Stimulated activated CD8-positive, alpha-beta memory T cell treated with anti-CD3 and anti-CD28 coated beads, Interleukin-7, amount 100 ng/mL, for 1 hour (primary cell): ENCODE measurements at places on chromosomes 3 and 15.

DNA sequence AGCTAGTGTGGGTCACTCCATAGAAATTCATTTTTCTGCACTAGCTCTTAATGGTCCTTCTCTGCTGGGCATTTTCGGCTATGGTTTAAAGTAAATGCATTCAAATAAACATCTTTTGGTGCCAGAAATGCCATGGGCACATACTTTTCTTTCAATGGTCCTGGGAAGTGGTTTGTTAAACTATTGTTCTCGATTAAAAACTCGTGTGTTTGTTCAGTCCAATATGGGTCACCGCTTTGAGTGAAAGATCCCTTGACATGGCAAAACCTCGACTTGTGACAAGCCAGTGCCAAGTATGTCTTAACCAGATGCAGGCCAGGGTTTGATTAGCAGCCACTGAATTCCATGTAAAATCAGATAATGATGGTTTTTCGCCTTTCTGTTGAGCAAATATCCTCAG is 331.9 kb upstream of the WNT5A start:
- no peak for DNase-seq

GRCh38 chr3:183328823-183329222 is 75.8 kb downstream of the B3GNT5 start:
- DNase-seq, result no peak

- no peak for DNase-seq
Measured at GRCh38 chr3:168951884-168952283, 711.6 kb downstream of the MECOM start.

GRCh38 chr15:41561777-41562145 is 2.7 kb downstream of the TYRO3 start:
- no peak for DNase-seq

GRCh38 chr3:20573175-20573574 is 387.2 kb upstream of the SGO1 start:
- no peak for DNase-seq

GRCh38 chr15:47412136-47412535 is 305.2 kb upstream of the SEMA6D start:
- no peak for DNase-seq

GRCh38 chr3:126320517-126321293 is 36.5 kb downstream of the KLF15 start:
- no peak for DNase-seq

GRCh38 chr3:185656321-185656840 is 70.3 kb downstream of the SENP2 start:
- no peak for DNase-seq

GRCh38 chr3:156397534-156397933 is 157.4 kb downstream of the SSR3 start:
- no peak for DNase-seq

DNA sequence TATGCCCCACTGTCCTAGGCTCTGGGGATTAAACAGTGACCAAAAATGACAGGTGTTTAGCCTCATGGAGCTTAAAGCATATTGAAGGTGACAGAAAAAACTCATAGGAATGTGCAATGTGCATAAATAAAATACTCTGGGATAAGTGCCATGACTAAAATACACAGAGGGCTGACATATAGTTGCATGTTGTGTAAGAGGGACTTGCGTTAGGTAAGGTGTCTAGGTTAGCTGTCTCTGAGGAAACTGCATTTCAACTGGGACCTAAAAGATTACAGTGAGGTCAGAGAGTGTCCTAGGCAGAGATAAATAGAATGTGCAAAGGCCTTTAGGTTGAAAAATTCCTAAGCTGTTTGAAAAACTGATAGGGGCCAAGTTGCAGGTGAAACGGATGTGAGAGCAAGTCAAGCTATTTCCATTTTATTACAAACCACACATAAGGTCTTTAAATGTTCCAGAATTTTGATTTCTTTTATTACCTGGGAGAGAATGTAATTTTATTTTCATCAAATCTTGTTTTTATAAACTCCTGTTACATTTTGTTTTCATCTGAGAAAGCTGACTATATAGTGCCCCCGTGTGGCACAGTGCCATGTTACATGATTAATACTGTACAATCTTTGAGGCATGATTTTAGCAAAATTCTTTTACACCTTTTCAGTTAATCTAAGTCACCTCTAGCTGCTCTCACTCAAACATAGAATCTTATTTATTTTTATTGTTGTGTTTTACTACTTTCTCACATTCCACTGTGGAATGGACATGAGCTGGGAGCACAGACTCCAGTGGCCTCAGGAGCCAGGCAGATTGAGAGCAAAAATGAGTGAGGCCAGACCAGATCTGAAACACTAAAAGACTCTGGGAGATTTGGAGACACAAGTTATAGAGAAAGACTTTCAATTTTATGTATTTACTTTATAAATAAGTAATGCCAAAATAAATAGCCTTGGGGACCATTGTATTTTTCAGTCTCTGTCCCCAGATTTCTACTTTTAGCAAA is 259.6 kb upstream of the ZNF717 start:
- DNase-seq, result no peak

DNA sequence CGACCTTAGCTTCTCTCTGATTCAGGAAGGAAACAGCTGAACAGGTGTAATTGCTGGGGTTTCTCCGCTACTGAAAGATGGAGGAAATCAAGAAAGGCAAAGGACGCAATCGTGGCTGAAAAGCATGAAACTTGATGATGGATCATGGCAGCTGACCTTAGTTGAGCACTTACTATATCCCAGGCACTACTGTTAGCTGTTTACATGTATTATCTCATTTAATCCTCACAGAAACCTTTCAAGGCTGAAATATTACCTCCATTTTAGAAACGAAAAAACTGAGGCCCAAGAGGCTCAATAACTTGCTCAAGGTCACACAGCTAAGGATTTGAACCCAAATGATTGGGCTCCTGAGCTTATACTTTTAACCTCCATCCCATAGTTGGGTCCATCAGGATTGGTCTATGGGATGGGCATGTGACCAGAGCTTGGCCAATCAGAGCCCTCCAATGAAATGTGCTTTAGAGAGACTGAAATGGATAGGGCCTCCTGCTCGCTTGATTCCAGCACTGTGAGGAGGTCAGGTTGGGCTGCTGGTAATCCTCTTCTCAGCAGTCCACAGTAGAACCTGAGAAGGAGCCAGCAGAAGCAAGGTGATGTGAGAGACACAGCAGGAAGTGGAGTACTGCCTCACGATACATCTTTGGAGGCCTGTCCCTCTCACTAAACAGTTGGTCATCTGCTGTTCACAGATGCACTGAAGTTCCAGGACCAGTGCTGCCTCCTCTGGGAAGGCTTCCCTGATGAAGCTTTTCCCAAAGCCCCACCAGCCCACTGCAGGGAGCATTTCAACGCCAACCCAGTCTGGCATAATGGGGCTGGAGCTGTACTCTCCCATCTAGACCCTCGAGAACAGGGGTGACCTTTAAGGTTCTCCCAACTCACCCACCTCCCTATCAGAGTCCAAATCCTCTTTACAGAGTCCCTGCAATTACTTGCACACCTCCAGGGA is 10.4 kb downstream of the CLN6 start:
- DNase-seq, result no peak

- DNase-seq, result no peak
Measured at GRCh38 chr3:1017870-1018269, 75.0 kb upstream of the CNTN6 start.

DNA sequence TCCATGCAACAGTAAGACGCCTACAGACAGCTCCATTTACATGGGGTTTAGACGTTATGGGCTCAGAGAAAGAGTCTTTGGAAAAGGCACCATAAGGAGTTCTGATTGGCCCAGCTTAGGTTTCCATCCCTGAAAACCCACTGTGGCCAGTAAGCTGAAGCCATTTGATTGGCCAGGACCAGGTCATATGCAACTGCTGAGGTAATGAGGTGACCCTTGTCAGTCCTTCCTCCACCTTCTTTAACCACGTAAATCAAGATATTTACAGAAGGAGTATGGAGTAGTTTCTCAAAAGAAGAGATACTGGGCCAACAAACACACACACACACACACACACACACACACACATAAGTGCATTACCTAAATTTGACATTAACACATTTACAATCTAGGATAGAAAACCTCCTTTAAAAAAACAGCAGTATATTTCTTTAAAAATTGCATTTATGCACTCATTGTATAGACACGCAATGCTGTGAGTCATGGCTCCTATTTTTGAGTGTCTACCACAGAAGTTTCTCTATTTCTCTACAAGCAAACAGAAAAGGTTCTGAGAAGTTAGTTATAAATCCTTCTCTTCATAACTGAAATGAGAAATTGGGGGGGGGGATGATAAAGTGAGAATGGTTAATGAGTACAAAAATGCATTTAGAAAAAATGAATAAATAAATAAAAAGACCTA is 16.3 kb upstream of the MB21D2 start:
- no peak for DNase-seq

DNA sequence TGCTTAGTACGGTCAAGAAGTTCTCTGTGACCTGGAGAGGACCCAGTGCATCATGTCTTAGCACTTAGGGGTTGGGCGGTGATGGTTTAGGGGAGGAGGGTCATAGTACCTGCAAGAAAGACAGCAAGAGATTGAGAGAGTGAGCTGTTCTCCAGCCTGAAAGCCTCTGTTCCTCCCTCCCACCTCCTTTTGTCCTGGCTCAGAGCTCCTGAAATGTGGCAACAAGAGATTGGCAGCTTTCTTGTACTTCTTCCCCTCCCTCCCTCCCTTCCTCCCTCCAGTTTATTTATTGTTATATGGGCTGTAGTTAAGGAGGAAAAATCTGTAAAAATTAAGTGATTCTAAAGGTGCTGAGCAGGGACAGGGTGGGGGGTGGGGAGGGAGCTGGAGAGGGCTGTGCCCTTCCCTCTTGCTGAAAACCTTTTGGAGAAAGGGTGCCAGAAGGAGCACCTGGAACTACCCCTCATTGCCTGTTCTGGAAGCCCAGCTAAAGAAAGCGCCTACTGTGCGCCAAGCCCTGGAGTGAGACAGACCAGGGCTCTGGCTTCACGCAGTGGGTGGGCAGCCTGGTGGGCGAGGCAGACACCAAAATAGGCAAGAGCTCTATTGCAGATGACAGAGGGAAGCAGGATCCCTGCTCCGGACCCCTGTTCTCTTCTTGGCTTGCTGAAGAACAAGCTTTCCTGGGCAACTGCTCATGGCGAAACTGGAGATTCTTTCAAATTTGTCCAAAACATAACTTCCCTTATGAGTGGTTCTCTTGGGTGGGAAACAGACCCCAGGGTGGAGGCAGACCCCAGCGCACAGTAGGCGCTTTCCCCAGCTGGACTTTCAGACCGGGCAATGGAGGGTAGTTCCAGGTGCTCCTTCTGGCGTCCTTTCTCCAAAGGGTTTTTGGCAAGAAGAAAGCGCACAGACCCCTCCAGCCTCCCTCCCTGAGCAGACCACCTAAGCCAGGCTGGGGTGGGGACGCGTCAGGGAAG is 35.6 kb downstream of the LINGO1 start:
- DNase-seq, result no peak

DNA sequence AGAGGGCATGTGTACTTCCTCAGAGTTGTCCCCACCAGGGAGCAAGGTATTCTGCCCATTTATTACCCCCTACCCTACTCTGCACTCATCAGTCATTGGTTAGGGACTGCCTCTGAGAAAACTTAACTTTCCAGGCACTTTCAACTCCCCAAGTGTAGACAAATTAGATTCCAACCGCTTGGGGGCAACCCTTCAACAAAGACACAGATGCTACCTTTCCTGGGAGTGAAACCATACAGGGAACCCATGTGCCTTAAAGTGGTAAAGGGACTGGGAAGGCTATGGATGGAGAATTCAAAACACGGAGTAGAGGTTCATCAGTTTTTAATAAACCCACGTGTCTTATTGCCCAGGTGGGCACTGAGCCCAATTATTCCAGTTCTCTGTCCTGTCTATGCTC is 19.4 kb upstream of the UBE2E2 start:
- DNase-seq, result no peak

DNA sequence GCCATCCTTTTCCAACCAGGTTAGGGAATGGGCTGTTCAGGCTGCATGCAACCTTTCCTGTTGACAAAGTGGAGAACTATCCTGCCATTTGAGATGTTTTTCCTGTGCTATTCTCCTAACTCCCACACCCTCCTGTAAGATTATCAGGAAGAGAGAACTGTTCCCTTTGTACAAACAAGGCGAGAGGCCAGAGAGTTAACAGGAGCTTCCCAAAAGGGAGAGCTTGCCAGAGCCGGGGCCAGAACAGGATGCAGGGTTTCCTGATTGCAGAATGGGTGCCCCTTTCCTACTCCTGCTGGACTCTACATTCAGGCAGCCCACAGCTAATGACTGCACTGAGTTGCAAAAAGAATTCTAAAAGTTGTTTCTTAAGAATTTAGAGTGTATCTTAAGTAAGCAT is 17.1 kb downstream of the PML start:
- no peak for DNase-seq

GRCh38 chr15:98621021-98621420 is 27.3 kb upstream of the IGF1R start:
- DNase-seq, result no peak

DNA sequence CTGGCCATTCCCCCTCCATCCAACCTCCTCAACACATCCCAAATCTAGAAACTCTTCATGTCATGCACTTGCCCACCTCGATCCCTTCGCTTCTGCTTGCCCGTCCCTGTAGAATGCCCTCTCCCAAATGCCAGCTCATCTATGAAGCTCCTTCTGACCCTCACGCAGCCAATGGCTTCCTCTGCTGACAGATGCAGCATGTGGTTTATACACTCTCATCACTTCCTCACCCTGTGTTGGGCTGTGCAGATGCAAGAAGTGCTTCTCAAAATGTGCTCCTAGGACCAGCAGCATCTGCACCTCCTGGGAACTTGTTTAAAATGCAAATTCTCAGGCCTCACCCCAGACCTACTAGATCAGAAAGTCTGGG is 51.7 kb downstream of the SEMA5B start:
- DNase-seq, result no peak

DNA sequence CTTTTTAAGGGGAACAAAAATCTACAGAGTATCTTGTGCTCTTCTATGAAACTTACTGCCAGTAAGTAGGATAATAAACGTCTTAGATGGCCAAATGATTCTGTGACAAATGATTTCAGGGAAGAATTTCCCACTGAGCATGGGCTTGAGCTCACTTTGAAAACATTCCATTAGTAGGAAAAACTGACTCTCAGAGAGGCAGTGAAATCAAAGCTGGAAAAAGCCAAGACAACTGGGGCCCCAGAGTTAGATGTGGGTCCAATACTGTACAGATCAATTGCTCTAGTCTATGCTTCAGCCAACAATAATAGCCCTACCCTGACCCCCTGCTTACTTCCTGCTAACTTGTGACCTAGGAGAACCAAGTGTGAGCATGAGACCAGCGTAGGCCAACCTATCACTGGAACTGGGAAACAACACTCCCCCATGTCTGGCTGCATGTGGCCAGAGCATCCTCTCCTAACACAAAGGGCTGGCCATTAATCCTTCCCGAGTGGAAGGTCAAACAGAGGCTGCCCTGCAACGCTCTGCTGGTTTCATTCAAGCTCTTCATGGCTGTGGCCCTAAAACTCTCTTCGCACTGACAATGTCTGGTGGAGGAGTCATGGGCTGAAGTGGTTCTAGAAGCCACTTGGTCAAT is 68.8 kb downstream of the FOXB1 start:
- no peak for DNase-seq

- no peak for DNase-seq
Measured at GRCh38 chr15:34297059-34297458, 40.5 kb downstream of the SLC12A6 start.
